GM12892 (cell line): ENCODE measurements at places on chromosomes 5 and 9.

DNA sequence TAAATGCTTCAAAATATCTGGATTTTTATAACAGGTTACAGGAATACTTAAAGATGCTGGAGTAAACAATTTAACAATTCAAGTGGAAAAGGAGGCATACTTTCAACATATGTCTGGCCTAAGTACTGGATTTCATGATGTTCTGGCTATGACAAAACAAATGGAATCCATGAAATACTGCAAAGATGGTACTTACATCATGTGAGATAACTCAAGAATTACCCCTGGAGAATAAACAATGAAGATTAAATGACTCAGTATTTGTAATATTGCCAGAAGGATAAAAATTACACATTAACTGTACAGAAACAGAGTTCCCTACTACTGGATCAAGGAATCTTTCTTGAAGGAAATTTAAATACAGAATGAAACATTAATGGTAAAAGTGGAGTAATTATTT lies 35.6 kb downstream of the SLC30A5 start:
- DNase-seq: no peak

- DNase-seq: no peak
Measured at GRCh38 chr5:74946471-74946870, 80.3 kb upstream of the FAM169A start.

DNA sequence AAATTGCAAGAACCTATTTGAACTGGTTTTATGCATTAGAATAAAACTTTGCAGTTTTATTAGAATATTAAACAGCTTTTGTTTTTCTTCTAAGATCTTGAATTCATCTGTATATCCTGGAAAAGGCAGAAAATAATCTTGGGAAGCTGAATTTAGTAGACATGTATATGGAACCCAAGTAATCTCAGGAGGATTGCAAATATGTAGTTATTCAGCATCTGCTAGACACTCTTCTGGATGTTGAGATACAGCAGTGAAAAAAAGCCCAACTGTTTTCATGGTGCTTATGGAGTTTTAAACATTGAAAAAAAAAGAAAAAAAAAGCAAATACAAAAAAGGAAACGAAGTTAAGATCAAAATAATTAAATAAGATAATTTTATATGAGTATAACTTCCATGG lies 922.2 kb upstream of the SEMA6A start:
- no peak for DNase-seq

DNA sequence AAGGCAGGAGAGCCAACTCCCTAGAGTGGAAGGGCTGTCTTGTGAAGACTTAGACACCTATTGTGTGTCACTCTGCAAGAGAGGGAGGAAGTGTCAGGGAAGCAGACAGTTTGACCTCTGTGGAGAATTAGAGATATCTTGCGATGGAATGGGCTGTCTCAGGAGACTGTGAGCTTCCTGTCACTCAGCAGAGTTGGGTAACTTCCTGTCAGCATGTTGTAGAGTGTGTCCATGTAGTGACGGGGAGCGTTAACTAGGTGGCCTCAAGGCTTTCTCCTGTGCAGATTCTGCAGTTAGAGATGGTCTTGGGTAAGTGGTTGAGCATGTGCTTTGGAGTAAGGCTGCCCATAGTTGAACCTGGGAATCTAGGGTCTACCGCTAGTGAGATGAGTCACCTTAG lies 136.5 kb downstream of the KIF4B start:
- DNase-seq: no peak

DNA sequence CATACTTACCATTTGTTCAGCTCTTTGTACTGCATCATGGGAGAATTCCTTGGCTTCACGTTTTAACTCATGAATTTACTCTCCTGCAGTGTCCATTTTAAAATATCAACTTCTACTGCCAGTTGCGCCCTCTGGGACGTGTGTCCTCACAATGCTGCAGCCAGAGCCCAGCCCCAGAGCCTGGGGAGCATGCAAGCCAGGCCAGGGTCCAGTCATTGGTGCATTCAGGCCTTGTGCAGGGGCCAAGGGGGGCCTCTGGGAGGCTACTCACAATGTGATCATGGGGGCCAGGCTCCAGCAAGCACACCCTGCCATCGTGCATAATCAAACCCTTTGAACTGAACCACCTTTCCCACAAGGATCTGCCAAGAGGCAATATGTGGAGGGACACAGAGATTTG lies 105.6 kb upstream of the CCDC112 start:
- no peak for DNase-seq

GRCh38 chr9:86486891-86487837 lies 133.0 kb upstream of the TUT7 start:
- DNase-seq: no peak

DNA sequence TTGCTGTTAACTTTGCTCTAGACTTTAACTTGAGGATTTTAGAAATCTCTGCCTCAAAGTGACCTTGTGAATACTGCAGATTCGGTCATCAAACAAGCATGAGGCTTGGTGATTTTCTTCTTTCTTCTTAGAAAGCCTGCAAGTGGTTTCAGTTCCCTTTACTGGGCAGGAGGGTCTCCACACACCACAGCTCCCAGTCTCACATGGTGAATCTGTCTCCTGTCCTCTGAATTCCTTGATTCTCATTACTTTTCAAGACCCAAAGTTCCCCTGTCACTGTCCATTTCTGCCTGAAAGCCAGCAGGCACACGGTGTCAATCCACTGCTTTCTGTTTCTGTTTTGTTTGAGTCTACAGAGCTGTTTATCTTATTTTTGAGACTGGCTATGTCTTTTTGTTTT lies 14.1 kb downstream of the HSPB3 start:
- peak; percentile 11 for DNase-seq

DNA sequence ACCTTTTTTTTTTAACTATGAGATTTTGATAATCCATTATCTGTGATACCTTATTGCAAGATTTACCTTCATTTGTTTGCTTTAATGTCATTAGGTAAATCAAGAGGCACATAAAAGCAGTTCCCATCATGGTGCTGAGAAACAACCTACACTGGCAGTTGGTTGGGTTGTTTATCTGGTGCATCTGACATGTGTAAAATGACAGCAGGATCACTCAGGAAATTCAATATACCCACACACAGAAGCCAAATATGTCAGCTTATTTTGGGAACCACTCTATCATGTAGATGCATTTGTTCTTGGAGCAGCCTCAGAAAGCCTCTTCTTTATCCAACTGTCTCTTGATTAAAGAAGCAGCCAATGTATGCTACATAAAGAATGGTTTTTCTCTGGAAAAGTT lies 7.8 kb upstream of the CCDC192 start:
- no peak for DNase-seq

DNA sequence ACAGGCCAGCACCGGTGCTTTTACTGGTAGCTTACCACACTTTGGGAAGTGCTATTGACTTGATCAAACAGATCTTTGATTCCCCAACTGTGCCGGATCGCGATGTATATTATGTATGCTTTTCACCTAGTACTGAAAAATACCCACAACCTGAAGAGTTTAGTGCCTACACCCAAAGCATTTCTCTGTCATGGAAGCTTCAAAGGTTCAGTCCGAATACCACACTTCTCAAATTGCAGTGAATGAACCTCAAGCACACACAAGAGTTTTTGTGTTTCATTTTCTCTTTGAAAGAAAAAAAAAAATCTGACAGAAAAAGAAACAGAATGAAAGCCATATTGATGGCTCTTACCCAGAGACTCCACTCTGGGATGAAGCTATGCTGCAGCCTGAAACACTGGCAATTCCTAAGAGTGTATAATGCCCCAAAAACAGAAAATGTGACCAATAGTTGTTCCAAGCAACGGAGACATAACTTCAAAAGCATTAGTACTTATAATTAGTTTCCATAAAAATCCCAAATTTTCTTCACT lies 100.9 kb downstream of the EBF1 start:
- no peak for DNase-seq

DNA sequence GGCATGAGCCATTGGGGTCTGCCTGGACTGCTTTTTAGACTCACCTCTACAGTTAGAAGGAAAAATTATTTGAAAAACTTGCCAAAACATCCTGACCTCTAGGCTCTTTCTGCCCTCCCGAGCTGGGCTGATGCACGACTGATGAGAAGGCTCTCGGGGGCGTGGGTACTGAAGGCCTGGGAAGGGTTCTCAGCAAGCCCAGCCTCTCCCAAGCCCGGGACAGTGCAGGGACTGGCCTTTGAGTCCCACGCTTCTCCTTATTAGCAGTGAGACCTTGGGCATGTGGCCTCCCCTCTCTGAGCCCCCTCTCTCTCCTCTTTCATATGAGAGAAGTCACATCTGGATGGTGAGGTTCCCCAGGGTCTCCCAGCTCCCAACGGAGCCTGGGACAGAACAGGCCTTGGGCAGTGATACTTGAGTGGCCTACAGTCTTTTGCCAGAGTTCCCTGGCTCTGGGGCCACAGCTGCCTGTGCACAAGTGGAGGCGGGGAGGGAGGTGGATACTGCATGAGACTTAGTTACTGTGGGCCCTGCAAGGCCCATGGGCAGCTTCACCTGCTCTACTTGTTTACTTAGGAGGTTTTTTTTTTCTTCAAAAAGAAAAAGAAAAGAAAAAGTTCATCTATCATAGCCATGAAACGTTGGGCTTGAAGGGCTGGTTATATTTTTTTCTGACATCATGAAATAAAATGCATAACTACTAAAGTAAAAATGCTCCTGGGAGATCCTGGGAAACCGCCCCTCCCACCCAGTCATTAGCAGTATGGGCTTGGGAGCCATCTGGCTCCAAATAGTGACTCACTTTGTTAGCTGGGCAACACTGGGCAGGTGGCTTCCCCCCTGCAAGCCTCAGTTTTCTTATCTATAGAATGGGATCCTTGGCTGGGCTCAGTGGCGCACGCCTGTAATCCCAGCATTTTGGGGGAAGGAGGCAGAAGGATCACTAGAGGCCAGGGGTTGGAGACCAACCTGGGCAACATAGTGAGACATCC lies 139.4 kb downstream of the GAPVD1 start:
- no peak for DNase-seq

- no peak for DNase-seq
Measured at GRCh38 chr5:95272316-95272929, 12.5 kb downstream of the MCTP1 start.

DNA sequence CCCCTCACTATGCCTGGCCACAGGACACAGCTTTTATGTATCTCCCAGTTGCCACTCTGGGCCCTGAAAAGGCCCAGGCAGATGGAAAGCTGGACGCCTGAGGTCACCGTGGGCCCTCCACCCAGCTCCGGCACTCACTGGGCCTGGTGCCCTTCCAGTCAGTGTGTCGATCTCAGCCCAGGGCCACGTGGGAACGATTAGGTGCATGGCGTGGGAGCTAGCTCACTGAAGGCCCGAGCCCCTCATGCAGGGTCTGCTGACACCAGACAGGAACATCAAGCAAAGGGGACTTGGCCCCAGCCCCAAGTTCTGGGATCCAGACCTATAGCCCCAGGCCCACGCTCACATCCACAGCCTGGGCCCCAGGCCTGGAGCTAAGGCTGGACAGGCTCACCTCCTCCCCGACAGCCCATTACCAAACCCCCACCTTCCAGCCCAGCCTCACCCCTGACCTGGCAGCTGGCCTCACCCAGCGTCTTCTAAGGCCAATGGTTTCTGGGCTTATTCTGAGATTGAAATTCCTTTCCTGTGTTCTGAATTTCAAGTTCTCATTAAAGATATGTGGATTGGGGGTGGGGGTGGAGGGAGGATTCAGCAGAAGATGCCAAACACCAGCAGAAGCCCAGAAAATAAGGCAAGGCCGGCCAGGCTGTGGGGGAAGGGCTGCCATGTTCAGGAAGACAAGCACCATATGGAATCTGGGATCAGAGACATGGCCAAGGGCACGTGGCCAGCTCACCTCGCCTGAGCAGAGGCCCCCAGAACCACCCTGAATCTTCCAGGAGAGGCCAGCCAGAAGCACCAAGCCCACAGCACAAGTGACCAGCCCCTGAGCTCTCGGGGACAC lies 74.5 kb downstream of the ADAMTS2 start:
- no peak for DNase-seq

GRCh38 chr9:72207278-72207677 lies 58.0 kb downstream of the GDA start:
- no peak for DNase-seq

DNA sequence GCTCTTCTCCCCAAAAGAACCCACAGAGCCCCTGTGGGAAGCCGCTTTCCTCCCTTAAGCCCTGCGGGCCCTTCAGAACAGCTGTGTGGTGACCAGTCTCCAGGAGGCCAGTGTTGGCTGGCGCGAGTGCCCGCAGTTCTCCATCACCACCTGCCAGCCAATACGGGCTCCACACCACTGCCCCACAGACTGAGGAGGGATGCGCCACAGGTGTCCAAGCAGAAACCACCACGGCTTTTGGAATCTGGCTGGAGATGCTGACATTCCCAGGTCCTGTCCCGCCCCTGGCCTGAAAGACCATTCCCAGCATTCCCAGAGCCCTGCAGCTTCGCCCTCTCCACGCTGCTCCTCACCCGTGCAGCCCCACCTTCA lies 12.8 kb downstream of the CCNI2 start:
- no peak for DNase-seq

GRCh38 chr9:100084128-100084453 lies 14.7 kb downstream of the ERP44 start:
- no peak for DNase-seq

DNA sequence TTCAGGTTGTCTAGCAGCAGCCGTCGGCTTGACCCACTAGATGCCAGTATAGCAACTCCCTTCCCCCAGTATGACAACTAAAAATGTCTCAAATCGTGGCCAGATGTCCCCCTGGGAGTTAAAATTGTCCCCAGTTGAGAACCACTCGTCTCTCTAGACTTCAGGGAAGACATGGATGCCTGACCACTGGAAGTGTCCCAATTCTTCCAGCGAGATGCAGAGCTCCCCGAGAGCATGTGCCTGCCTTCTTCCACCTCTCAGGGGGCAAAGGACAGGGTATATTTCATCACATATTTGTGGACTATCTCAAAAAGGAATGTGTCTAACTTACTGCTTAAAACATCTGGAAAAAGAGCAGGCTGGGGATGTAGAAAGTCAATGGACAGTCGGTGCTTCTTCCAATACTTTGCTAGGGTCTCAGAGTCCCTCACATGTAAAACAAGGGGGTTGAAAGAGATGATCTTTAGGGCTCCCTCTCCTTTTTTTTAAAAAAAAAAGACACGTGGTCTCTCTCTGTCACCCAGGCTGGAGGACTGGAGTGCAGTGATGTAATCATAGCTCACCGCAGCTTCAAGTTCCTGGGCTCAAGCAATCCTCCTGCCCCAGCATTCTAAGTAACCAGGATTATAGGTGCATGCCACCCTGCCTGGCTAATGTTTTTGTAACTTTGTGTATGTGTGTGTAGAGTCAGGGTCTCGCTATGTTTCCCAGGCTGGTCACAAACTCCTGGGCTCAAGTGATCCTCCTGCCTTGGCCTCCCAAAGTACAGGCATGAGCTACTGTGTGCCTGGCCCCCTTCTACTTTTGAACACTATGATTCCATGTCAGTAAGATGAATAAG lies 190.6 kb downstream of the DAB2IP start:
- no peak for DNase-seq

DNA sequence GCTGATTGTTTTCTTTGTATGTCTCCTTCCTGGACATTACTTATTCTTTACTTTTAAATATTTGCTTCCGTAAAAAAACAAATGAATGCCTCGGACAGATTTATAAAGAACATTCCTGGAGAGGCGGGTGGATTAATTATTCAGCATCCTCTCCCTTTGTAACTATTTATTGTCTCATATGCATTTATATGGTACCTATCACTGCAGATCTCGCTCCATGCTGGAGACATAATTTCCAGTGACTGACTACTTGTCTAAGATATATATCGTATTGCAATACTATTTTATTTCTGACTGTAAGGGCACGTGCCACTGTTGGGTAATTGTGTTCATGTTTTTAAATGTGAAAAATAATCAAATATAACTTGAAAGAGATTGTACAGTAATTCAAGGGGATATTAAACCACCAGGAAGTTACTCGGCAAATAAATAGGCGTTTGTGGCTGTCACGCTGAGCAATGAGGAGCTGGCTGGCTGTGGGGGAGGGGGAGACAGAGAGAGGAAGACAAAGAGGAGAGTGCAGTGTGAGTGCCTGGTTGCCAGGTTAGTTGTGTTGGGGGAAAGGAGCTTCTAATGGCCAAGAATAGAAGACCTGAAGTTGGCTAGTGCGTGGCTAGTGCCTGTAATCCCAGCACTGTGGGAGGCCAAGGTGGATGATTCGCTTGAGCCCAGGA lies 131.8 kb upstream of the GABRP start:
- DNase-seq: no peak
